Stimulated activated CD4-positive, alpha-beta T cell treated with anti-CD3 and anti-CD28 coated beads, TNF-alpha, amount 100 ng/mL, for 1 hour (primary cell): ENCODE measurements at places on chromosomes 16 and 17.

DNA sequence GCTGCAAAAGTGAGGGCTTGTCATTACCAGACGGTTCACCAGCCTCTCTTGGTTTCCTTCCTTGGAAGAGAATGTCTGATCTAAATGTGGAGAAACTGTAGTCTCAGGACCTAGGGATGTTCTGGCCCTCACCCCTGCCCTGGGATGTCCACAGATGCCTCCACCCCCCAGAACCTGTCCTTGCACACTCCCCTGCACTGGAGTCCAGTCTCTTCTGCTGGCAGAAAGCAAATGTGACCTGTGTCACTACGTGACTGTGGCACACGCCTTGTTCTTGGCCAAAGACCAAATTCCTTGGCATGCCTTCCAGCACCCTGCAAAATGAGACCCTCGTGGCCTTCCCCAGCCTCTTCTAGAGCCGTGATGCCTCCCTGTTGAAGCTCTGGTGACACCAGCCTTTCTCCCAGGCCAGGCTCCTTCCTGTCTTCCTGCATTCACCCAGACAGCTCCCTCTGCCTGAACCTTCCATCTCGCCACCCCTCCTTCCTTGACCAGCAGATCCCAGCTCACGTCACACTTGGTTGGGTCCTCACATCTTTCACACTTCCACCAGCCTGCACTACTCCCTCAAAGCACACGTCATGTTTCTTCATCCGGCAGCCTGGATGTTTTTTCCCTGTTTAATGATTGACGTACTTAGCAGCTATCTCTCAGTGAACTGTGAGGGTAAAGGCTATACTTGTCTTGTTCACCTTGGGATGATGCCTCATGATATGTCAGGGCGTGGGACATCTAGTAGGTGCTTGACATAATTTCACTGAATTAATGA is 4.3 kb downstream of the ZNF768 start:
- no peak for DNase-seq

- DNase-seq = no peak
Measured at GRCh38 chr17:32445074-32445415, 735 bp downstream of the PSMD11 start.

GRCh38 chr17:81067391-81067811 is 32.5 kb downstream of the BAIAP2 start:
- DNase-seq = no peak

GRCh38 chr16:67525176-67525860 is 3.3 kb upstream of the RIPOR1 start:
- no peak for DNase-seq

DNA sequence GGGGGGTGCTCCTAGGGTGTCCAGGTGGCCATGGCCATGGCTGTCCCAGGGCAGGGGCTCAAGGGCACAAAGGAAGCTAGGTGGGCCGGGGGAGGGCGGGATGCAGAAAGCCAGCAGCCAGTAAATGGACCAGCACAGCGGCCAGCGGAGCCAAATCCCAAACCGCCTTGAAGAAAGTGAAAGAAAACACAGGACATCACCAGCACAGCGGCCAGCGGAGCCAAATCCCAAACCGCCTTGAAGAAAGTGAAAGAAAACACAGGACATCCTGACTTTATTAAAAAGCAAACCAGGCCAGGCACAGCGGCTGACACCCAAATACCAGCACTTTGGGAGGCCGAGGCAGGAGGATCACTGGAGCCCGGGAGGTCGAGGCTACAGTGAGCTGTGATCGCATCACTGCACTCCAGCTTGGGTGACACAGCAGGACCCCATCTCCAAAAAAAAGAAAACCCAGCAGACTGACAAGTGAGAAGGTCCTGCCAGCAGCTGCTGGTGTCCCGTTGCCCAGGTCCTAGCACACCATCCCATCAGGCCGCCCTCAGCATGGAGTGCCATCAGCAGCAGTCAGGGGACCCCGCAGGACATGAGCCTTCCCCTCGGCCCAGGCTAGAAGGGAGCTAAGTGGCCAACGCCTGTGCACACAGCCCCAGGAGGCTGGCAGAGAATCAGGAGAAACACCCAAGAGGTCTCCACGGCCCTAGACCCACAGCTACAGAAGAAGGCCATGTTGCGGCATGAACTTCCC is 17.0 kb downstream of the SLC38A10 start:
- DNase-seq = no peak

DNA sequence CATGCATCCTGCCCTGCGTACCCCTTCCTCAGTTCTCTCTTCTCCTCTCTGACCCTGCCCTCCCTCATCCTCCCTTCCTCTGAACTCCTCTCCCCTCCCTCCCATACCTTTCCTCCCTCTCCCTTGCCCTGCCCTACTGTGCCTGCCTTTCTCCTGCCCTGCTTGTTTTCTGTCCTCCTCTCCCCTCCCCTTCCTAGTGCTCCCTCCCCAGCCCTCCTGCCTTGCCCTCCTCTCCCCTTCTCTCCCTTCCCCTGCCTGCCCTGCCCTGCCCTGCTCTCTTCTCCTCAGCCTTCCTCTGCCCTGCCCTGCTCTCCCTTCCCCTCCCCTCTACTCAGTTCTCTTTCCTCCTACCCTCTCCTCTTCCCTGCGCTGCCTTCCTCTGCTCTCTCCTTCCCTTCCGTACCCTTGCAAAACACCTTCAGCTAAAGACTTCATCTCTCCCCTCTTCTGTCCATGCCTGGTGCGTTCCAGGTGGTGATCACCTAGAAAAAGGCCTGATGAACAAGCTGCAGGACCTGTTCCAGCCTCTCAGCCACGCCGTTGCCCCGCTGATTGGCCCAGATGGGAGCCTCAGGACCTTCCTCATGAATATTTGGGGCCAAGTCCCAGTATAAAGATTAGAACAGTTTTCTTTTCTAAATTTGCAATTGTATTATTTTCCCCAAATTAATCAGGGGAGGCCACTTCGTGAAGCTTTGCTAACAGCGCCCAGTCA is 290.5 kb downstream of the CPPED1 start:
- DNase-seq = no peak

DNA sequence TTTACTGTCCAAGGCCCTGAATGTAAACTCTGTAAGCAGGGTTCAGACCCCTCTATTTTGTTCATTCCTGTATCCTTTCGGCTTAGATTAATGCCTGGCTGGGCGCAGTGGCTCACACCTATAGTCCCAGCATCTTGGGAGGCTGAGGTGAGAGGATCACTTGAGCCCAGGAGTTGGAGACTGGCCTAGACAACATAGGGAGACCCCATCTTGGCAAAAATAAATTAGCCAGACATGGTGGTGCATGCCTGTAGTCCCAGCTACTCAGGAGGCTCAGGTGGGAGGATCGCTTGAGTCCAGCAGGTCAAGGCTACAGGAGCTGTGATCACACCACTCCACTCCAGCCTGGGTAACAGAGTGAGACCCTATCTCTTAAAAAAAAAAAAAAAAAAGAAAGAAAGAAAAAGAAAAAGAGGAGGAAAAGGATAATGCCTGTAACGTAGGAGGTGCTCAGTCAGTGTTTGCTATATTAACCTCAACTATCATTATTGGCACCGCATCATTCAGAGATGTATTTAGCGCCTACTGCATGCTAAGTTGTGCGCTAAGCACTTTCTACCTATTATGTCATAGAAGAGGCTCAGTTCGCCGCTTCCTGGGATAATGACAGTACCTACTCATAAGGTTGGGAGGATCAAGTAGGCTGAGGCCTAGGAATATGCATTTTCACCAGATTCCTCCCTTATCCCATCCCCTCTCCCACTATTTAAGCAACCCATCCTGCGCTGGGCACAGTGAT is 5.0 kb downstream of the SOCS1 start:
- no peak for DNase-seq

DNA sequence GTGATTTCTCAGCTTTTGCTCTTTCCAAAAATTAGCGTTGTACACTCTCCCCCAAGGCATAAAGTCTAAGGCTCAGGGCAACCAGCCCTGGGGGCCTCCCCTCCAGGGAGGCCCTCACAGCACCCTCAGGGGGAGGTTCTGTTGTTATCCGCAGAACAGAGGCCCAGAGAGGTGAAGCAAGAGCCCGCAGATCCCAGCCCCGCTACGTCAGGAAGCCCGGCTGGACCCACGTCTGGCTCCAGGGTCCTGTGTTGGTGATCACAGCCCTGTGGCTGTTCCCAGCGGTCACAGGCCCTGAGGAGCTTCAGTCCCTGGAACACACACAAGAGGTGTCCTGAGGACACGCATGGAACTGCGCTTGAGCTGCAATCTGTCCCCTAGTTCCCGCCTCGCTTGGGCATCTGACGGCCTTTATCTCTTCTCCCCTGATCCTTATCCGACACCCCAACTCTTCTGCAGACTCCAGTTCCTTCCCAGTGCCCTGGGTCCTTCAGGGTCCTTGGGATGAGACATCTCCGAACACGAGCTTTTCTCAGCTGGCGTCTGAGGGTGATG is 1.1 kb upstream of the ZG16B start:
- no peak for DNase-seq

GRCh38 chr17:14304773-14305517 is 4.1 kb downstream of the HS3ST3B1 start:
- DNase-seq = no peak

DNA sequence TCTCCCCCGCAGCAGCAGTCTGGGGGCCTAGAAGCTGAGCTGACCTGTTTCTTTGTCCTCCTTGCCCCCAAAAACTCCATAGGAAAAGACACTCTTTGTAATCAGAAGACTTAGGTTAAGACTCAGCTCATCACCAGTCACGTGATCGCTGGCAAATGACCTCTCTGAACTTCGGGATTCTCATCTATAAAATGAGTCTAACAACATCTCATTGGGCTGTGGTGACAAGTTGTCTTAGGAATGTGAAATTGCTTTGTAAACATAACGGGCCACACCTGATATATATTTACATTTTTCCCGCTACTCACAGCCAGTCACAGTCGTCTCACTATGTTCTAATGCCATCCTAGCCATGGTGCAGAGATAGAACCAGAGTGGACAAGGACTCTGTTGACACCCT is 86.0 kb upstream of the LHX1 start:
- DNase-seq = no peak

DNA sequence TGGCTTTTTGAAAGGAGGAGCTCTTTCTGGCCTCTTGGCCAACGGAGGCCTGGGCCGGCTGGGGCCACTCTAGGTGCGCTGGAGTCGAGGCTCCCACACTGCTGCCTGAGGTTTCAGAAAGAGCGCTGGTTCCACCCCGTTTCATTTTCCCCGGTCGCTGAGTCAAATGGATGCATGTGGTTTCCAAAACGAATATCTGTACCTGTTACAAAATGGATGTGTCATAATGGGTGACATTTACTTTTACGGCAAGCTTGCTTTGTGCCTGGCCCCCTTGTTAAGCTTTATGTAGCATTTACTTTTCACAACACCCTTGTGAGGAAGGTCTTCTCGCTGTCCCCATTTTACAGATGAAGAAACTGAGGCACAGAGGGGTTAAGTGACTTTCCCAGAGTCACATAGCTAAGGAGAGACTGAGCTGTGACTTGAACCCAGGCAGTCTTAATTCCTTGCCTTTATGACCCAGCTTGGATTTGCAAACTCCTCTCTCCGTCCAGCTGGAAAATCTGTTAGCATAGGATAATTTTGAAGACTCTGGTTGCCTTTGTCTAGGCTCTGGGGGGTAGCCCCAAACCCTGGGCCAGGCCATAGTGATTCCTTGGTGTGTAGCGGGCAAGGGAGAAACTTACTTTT is 10.6 kb downstream of the KSR1 start:
- peak; percentile 49 for DNase-seq

DNA sequence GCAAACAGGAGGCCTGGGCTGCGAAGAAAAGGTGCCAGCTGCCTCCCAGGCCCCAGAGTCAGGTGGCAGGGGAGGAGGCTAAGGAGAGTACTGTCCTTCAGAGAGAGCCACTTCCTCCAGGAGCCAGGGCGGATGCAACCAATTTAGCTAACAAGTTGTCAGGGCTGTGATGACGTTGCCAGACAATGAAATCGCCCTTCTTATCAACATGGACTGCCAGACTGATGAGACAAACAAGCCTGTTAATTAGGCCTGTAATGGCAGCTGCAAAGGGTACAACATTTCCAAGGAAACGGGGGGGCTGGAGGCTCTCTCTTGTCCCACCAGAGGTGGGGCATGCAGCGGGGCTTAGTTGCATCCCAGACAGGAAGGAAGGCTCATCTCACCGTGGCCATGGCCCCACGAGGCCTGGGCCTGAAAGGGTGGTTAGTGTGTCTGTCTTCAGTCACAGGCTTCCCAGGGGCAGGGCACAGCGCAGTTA is 111.8 kb downstream of the SDK2 start:
- no peak for DNase-seq

- no peak for DNase-seq
Measured at GRCh38 chr16:67017421-67017750, 11.6 kb upstream of the CBFB start.

GRCh38 chr17:49896860-49897259 is 49.0 kb upstream of the TAC4 start:
- DNase-seq = no peak

DNA sequence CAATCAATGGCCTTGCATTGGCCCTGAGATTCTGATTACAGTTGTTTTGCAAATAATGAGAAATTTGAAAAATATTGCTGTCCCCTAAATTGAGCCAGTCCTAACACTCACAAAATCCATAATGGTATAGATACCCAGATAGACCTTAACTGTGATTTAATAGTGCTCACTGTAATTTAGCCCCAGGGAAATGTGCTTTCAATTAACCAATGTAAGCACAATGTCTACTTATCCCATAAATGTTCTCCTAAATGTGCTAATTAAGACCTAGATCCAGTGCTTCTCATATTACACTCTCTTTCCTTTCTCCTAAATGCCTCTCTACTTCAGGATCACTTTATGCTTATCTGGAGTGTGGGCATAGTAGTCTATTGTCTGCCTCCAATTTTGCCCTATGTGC is 417.8 kb upstream of the CCL2 start:
- DNase-seq = no peak

DNA sequence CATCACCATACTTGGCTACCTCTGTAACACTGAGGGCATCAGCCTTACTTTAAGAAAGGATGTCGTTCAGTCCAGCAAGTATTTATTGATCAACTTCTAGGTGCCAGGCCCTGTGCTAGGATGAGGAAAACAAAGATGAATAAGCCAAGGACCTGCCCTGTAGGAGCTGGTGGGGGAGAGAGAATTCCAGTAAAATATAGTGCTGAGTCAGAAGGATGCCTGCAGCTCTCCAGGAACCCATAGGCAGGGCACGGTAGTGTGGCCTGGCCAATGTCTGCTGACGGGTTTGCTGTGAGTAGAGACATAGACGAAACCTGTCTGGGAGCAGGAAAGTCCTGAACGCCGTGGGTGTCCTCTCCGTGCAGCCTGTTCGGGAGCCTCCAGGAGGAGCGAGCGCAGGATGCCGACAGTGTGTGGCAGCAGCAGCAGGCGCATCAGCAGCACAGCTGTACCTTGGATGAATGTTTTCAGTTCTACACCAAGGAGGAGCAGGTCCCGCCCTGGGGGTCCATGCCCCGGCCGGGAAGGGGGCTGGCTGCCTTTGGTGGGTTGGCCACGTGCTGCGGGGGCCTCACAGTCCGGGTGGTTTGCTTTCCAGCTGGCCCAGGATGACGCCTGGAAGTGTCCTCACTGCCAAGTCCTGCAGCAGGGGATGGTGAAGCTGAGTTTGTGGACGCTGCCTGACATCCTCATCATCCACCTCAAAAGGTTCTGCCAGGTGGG is 55.6 kb downstream of the USP43 start:
- no peak for DNase-seq

DNA sequence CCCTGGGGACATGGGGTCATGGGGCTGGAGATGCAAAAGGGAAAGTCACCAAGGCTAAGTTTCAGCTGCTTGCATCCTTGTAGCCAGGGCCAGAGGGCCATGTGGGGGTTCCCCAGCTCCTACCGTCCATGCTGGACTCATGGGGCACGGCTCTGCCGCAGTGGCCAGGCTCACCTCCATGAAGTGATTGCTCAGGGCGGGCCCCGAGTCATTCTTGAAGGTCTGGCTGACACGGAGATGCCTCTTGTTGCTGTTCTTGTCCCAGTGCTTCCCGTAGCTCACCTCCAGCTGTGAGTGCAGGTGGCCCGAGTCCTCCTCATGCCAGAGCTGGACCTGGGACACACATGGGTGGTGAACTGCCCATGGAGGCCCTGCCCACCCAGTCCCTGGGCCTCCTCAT is 114.5 kb downstream of the RMI2 start:
- no peak for DNase-seq
